ENCODE measurements at places on chromosomes 7 and 10.

GRCh38 chr10:6036861-6037321 is 25.3 kb downstream of the IL2RA start:
- DNase-seq = no peak

GRCh38 chr10:114931072-114931679 is 6.8 kb upstream of the TRUB1 start:
- DNase-seq = no peak

GRCh38 chr7:112283382-112283910 is 77.0 kb downstream of the ZNF277 start:
- DNase-seq = no peak

DNA sequence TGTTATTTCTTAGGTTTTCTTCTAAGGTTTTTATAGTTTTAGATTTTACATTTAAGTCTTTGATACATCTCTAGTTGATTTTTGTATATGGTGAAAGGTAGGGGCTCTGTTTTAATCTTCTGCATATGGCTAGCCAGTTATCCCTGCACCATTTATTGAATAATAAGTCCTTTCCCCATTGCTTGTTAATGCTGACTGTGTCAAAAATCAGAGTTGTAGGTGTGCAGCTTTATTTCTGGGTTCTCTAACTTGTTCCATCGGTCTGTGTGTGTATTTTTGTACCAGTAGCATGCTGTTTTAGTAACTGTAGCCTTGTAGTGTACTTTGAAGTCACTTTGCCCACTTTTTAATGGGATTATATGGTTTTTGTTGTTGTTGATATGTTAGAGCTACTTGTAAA is 37.9 kb upstream of the FAM13C start:
- DNase-seq = no peak

- no peak for DNase-seq
Observed at GRCh38 chr10:110388687-110389052, 84.0 kb upstream of the SMNDC1 start.

DNA sequence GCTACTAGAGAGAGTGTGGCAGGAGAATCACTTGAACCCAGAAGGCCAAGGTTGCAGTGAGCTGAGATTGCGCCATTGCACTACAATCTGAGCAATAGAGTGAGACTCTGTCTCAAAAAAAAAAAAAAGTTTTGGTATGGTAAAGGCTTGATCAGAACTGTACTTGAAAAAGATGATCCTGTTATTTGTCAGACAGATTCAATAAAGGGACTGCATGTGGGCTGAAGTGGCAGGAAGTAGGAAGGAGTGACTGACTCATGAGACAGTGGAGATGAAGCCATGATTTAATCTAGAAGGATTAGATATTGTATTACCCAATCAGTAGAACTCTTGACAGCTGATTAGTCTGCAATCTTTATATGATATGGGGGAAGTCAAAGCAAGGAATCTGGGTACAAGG is 2.7 kb upstream of the TMEM254 start:
- DNase-seq = no peak

DNA sequence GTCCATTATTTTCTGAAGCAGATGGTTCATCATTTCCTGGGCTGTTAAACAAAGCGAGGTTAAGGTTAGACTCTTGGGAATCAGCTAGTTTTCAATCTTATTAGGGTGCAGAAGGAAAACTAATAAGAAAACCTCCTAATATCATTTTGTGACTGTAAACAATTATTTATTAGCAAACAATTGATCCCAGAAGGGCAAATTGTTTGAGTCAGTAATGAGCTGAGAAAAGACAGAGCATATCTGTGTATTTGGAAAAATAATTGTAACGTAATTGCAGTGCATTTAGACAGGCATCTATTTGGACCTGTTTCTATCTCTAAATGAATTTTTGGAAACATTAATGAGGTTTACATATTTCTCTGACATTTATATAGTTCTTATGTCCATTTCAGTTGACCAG is 10.1 kb downstream of the BUB3 start:
- DNase-seq = no peak

GRCh38 chr7:157482517-157483087 is 145.8 kb downstream of the DNAJB6 start:
- no peak for DNase-seq

DNA sequence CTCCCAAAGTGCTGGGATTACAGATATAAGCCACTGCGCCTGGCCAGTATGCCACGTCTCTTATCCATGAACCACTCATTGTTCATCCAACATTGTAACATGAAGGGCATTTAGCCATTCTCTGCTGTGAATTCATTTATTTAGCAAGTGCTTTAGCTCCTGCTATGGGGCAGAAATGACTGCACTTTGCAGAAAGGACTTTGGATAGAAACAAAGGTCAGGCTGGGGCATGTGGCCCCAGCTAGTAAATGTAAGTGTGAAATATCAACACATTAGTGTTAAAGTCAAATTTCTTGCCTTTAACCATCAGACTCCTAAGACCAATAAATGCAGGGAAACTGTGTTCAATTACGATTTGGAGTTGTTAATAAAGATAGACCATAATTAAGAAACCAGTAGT is 27.7 kb upstream of the TAX1BP1 start:
- no peak for DNase-seq

- DNase-seq = no peak
Observed at GRCh38 chr7:33706771-33707200, 198.6 kb upstream of the BMPER start.

- DNase-seq = no peak
Observed at GRCh38 chr7:99094401-99094800, 49.5 kb downstream of the SMURF1 start.

DNA sequence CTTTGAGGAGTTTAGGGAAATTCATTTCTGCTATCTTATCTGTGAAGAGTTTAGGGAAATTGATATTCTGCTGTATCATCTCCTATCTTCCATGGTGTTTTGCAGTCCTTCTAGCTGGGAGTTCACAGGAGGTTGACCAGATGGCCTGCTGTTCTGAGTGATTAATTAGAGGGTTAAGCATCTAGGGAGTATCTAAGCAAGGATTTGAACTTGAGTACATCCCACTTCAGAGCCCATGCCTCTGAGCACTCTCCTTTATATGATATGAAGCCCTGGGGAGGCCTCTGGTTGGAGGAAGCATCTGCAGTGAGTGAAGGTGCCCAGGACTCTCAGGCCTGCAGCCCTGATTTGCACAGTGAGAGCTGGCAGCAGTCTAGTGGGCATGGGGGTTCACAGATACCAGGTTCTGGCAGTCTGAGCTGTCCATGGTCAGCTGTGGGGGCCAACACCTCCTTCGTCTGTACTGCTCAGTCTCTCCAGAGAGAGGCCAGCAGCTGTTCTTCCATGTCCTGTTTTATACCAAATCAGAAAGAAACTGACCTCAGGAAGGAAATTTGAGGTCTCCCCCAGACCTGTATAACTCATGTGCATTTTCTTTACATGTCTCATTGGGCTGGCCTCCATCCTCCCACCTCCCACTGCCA is 156.9 kb downstream of the PLCE1 start:
- DNase-seq = no peak

DNA sequence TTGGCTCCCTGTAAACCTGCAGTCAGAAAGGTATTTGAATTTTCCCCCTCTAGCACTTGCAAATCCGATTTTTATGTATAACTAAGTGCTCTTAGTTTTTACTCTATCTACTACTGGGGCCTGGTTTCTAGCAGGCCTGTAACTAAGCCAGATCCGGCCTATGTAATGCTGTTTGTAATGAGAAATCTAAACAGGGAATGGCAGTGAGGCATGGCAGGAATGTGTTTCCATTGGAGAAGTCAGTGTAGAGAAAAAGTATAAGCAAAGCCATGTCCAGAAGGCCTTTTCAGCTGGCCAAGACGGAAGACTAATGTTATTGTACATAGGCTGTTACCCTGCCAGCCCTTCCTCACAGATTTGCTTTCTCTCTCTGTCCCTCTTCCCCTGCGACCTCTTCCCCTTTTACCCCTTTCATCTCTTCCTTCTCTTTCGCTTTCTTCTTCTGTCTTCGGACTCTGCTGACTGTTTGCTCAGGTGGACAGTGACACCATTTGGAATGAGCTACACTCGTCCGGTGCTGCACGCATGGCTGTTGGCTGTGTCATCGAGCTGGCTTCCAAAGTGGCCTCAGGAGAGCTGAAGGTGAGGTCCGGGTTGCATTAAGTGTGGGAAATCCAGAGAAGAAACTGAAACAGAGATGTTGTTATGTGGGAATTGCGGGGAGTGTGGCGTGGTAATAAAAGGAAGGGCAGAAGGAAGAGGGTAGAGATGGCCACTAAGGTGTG is 297.5 kb downstream of the HDAC9 start:
- DNase-seq = no peak

DNA sequence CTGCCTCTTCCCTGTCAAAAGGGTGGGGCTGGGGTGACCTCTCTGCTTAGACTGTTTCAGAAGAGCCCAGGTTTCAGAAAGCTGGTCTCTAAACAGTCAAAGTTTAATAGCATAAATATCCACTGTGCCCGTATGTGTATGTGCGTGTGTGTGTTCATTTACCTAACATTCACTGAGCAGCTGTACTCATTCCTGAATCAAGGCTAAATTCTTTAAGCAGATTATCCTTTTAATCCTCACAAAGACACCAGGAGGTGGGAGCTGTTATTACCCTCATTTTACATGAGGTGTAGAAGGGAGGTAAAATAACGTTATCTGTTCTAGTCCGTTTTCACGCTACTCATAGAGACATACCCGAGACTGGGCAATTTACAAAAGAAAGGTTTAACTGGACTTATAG is 72.2 kb downstream of the RSU1 start:
- no peak for DNase-seq

- DNase-seq = no peak
Observed at GRCh38 chr7:129282865-129283264, 58.0 kb downstream of the AHCYL2 start.

All from cerebellar cortex (tissue), 1 donor.